AG04450 (cell line): ENCODE measurements at places on chromosomes 13 and 19.

DNA sequence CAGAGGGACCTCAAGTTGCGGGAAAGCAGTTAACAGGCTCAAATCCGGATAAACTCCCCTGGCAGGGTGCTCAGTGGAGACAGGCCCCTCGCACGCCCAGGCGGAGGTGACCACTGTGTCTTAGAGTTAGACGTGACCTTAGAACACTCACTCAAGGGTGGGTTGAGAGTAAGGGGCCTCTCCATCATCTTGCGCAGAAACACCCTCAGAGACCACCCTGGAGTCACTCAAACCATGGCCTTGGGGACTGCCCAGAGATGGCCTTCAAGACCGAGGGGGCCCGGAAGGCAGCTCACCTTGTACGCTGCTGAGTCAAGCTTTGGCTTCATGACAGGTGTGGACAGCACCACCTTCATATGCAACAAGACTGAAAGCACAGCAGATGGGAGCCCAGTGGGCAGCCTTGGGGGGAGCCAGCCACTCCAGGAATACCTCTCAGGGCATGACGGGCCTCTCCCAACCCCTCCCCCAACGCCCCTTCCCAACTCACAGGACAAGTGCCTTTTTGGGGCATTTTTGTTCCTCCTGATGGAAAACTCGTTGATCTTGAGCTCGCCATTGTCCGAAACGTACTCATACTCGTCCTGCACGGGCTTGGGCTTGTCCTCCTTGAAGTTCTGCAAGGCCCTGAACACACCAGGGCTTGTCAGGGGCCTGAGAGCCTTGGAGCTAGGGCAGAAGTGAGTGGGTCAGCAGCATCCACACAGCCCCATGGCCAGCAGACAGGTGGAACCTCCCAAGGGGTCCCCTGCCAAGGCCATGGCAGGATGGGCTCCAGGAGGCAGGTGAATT lies 229.2 kb downstream of the TUBA3C start:
- no peak for DNase-seq

- DNase-seq = no peak
These were observed 16.7 kb downstream of the KLF5 start for GRCh38 chr13:73075546-73075945.

GRCh38 chr19:11210656-11210928 lies 13.2 kb upstream of the KANK2 start:
- no peak for DNase-seq

DNA sequence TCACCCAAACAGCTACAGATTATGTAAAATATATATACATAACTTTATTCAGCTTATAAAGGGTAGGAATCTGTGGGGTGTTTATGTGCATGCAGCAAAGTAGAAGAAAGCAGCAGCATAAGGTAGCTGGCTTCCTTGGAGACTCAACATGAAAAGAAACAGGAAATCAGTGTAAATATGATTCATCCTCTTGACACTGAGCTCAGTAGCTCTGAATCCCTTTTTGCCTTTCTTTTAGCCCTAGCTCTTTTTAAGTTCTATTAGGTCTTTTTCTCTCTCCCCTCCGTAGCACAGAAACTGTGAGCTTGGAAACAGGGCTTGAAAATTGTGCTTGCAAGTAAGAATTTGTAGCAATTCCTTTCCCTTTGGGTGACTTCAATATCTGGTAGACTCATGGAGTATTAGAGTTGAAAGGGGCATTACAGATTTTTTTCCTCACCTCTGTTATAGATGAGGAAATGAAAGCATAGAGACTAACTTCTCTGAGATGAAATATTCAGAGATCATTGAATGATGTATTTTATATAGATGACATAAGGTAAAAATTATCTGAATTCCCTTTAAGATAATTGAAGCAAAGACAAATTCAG lies 314.4 kb downstream of the PCDH9 start:
- no peak for DNase-seq

GRCh38 chr13:62747629-62748028 lies 1332.0 kb upstream of the PCDH20 start:
- DNase-seq = no peak

DNA sequence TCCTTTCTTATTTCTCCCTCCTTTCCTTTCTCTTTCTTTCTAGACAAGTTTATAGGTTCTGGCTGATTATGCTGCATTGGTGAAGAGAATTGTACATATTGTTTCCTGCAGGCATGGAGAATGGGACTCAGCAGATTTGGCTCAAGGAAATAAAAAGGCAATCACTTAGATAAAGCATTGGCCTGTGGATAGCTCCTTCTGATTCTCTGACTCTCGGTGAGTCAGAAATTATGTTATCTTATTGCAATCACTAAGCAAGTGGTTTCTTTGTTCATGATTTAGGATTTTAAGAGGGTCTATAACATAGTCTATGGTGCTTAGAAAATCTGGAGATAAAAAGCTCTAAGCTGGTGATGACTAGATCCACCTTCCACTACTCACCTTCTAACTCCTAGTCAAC lies 54.0 kb upstream of the POSTN start:
- DNase-seq = no peak

DNA sequence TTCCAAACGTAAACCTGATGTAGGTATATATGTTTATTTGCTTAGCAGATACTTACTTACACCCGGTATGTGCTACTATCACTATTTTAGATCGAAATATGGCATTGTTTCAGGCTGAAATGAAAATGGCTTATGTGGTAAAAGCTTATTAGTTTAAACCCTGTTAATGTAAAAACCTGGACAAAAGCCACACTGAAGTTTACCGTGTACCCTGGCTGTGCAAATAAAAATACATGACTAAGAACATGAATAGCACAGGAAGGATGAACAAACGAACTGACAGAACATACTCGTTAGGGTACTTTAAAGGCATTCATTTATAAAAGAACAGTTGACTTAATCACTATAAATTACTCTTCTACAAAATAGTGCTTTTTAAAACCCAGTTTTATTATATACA lies 6.6 kb downstream of the CLDN10 start:
- DNase-seq = no peak

DNA sequence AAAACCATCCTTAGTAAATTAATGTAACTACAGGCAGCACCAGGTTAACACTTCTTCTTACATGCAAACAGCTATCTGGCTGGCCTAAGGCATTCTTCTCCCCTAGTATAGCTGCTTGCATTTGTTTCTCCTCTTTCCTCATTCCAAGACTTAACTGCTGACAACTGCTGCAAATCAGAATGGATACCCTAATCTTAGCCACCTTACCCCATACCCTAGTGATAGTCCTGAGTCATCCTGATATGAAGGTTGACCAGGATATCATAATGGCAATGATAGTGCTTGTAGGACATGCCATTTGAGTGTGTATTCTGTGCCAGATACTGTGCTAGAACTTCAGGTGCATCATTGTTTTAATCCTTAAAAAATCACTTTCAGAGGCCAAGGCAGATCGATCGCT lies 138.2 kb upstream of the MAB21L1 start:
- DNase-seq = no peak

GRCh38 chr19:45632468-45633196 lies 6.6 kb downstream of the EML2 start:
- DNase-seq = peak; percentile 75

DNA sequence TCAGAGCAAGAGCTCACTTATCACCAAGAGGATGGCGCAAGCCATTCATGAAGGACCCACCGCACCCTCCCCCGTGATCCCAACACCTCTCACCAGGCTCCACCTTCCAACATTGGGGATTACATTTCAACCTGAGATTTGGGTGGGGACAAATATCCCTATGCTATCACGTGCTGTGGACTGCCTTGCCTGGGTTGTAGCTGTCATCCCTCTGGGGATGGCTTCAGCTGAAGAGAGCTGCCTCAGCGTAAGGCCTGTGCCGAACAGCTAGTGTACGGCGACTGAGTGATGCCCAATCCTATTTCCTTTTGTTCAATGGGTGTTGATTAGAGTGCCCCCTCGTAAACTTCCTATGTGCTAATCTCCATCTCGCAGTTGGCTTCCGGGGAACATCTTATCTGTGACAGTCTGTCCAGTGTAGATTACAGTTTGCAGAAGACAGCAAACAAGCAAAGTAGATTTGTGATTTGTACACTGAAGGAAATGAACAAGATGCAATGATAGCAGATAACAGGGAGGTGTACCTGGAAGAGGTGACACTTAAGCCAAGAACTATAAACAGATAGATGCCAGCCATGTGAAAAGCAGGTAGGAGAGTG lies 11.8 kb upstream of the RCBTB1 start:
- no peak for DNase-seq

DNA sequence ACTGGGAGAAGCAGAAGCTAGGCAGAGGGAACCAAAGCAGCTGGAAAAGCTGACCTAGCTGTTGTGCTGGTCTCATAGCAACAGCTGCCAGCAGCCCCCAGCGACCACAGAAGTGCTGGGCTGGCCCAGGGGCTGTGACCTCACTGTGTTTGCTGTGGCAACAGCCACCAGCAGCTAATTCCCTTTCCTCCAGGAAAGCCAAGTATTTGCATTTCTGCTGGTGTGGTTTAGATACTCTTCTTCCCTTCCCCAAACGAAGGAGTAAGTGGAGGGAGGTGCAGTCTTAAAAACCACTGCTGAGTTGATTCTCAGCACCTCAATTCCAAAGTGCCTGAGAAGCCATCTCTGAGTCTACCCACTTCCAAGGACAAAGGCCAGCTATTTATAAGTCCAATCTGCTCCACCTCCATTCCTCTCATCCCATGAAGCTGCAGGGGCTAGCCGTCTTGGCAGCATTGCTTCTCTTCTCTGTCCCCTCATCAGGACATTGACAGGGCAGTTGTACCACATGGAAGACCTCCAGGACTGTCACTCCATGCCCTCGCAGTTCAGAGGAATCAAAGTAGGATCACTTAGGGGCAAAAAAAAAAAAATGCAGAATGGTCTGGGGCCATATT lies 11.5 kb upstream of the CCDC97 start:
- DNase-seq = peak; percentile 48

- no peak for DNase-seq
These were observed 1247.6 kb upstream of the MIR17HG start for GRCh38 chr13:90099847-90100246.

GRCh38 chr13:80109303-80109702 lies 231.6 kb downstream of the SPRY2 start:
- DNase-seq = no peak

GRCh38 chr19:44723952-44724319 lies 24.6 kb upstream of the BCL3 start:
- DNase-seq = peak; percentile 53

DNA sequence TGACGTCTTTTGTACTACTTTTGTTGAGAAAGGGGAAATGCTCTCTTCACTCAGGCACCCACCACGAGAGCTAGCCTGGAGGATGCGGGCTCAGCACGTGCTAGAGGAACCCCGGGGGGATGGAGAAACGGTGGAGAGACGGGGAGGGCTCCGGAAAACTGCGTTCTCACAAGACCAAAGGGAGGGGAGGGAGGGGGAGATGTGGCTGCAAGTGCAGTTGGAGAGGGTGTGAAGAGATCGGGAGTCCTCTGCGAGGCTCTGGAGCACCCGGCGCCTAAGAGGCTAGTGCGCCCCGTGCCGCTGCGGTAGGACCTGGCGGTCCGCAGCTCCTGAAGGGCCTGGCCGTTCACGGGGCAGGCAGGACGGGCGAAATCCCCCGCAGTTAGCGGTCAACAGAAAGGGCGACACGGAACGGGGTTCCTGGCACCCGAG lies 43.4 kb upstream of the XPO4 start:
- DNase-seq = no peak

GRCh38 chr13:51041126-51041525 lies 69.9 kb downstream of the C13orf42 start:
- DNase-seq = no peak

GRCh38 chr19:14346279-14346678 lies 35.0 kb upstream of the ADGRE5 start:
- DNase-seq = no peak

- DNase-seq = no peak
These were observed 210.8 kb downstream of the OXGR1 start for GRCh38 chr13:96783511-96783910.

GRCh38 chr19:36748431-36749275 lies 24.0 kb downstream of the ZNF850 start:
- DNase-seq = no peak

DNA sequence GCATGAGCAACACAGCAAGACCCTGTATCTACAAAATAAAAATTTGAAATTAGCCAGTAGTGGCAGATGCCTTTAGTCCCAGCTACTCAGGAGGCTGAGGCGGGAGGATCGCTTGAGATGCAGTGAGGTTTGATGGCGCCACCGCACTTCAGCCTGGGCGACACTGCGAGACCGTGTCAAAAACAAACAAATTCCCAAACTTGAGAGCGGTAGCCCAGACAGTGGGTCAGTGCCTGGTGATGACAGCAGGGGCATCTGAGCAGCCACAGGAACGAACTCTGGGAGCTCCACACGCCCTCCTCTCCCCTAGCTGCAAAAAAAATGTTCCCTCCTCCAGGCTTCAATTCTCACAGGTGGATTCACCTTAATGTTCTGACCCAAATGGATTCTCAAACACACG lies 14.1 kb downstream of the ZNF490 start:
- DNase-seq = no peak

GRCh38 chr19:49921871-49922795 lies 6.9 kb upstream of the ATF5 start:
- DNase-seq = peak; percentile 29

DNA sequence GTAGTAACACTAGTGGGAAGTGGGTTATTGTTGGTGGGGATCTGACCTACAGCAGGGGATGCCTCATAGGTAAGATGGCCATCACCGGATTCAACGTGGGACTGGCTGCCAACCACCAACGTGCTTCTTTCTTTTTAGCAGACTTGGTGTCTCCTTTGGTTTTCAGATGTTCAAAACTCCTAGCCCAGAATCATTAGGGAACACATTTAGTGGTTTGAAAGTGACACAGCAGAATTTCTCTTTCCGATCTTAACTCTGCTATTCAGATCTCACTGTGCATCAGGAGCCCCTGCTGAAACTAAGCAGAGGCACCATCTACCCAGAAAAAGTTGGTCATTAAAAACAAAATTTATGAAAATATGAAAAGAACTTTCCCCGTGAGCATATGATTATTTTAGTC lies 36.7 kb upstream of the PCDH8 start:
- DNase-seq = no peak

DNA sequence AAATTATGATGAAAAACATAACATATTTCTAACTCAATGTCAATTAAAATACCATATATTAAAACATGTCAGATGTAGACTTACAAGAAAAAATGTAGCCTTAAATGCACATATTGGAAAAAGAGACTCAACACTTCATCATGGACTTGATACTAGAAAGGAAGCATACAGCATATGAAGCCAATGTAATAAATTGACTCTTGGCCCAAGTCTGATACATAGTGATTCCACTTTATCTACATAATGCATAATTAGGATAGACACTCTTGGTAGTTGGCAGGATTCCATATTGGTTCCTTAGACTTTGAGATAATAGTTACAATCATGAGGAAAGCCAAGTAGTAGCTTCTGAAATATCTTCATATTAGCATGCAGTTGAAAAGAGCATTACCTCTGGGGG lies 1067.0 kb downstream of the PCDH17 start:
- DNase-seq = no peak

DNA sequence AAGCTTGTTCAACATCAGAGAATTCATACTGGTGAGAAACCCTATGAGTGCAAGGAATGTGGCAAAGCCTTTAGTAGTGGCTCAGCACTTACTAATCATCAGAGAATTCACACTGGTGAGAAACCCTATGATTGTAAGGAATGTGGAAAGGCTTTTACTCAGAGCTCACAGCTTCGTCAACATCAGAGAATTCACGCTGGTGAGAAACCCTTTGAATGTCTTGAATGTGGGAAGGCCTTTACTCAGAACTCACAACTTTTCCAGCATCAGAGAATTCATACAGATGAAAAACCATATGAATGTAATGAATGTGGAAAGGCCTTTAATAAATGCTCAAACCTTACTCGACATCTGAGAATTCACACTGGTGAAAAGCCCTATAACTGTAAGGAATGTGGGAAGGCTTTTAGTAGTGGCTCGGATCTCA lies 25.2 kb downstream of the ZNF383 start:
- no peak for DNase-seq
